ENCODE measurements at places on chromosomes 11 and 22.

- DNase-seq, result no peak
Measured at GRCh38 chr11:106088896-106089295, 11.4 kb downstream of the AASDHPPT start.

DNA sequence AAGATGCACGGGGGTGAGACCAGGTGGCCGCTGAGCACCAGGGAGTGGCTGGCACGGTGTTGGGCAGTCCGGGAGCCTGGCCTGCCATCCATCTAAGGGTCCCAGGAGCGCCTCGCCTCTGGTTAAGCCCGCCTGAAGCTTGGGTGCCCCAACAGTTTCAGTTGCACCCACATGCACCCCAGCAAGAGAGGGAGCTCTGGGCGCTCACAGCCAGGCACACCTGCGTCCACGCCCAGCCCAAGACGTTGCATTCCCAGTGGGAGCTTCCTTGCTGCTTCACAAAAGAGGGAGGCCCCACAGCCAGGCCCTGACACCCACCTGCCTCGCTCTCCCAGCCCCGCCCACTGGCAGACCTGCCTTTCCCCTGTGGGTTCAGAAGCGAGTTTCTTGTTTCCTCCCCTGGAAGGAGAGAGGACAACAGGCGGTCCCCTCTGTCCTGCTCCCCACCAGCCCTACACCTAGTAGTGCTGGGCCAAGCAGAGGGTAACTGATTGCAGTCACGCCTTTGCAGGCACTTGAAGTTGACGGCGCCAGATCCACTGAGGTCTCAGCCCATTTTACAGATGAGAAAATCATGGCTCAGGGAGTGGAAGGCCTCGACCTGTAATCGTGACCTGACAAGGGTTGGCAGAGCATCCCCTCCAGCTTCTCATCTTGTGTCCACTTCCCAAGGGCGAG is 35.4 kb downstream of the OSBPL5 start:
- no peak for DNase-seq

DNA sequence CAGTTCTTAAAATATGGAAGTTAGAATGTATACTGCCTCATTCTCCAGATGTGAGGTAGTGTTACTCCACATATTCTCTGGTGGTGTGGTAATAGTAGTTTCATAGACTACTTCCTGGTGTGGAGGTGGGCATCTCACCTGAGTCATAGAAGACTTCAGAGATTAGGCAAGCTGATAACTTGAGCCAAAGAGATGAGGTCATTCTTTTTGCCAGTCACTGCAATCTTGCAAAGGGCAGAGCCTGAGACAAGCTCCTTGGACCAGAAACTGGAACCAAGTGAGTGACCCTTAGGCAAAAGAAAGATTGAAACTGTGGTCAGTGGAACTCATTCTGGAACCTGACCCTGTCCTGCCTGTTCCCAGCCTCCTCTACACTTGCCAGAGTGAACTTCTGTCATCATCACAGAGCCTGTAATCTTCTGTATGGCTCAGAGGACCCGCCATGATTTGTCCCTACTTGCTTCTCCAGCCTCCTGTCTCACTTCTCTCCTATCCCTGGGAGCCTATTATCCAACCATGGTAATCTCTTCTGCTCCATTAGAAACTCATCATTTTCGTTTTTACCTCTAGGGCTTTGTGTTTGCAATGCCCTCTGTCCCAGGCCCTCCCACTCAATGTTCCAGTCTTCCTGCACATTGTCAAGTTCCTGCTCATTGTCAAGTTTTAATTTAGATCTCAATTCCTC is 10.6 kb upstream of the CCDC83 start:
- DNase-seq, result no peak

- DNase-seq, result no peak
Measured at GRCh38 chr11:75453916-75454655, 21.1 kb upstream of the KLHL35 start.

GRCh38 chr11:85164743-85165142 is 462.4 kb downstream of the DLG2 start:
- DNase-seq, result no peak

DNA sequence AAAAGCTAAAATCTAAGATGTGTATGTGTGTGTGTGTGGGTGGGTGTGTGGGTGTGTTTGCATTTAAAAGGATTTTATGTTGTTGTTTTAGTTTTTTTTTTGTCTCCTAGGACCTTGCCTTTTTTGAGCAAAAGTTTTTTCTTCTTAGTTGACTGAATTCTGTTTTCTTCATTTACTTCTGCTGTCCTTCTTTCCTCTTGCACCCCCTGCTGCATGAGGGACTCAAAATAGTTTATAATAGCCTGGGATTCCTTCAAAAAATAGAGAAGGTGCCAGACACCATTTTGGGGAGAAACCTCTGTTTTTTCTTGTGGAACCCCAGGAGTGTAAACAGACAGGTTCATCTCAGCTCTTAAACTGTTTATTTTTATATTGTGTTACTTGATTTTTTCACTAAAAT is 817.7 kb downstream of the TBC1D22A start:
- DNase-seq, result no peak

DNA sequence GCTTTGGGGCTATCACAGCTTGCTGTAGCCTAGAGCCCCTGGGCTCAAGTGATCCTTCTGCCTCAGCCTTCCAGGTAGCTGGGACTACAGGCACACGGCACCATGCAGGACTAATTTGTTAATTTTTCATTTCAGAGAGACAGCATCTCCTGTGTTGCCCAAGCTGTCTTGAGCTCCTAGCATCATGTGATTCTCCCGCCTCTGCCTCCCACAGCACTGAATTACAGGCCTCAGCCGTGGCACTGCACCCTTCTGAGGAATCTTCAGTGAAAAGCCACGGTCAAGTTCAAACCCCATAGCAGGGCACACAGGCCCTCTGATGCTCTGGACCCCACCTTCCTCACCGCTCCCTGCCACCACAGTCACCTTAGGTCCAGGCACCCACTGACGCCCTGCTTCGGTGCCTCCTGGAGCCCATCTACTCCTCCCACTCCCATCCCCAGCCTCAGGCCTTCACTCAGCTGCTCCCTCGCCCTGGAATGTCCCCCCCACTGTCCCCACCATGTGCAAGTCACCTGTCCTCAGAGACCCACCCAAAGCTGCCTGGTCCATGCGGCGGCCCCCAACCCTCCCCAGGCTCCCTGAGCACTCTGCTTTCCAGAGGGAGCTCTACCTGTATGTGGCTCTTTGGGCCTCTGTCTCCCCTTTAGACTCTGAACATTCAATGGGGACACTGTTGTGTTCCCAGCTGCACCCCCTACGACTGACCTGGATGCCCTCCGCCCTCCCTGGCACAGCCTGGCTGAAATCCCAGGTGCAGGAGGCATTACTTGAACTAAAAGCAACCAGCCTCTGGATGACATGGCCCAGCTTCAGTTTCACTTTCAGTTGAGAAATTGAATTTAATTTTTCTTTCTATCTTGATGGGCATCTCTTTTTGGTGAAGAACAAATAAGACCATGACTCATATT is 1.6 kb downstream of the APOL2 start:
- no peak for DNase-seq

DNA sequence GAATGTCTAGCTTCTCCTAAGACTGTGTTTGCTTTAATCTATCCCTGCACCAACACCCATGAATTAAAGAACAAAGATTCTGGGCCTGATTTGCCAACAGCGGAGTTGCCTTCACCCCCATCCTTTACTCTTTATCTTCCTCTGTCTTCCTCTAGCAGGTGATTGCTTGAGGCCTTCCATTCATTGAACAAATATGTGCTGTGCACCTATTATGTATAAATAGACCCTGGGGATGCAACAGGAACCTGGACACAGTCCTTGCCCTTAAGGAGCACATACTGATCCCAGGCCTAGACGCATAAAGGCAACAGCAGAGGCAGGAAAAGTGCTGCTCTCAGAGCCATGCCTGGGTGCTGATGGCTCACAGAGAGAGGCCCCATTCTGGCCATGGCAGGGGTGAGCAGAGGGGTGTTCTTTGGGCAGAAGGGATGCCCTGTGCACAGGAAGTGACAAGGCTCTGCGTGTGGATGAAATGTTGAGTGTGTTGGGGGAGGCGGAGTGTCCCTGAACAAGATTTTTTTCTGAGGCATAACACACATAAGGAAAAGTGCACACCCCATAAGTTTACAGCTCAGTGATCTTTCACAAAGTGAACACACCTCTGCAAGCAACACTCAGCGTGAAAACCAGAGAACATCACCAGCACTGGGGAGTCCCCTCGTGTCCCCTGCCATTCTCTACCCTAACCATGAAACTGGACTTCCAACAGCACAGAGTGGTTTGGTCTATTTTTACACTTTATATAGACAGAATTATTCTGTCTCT is 145.9 kb downstream of the GRIK4 start:
- no peak for DNase-seq

GRCh38 chr11:35322318-35322979 is 96.9 kb downstream of the SLC1A2 start:
- DNase-seq, result no peak

DNA sequence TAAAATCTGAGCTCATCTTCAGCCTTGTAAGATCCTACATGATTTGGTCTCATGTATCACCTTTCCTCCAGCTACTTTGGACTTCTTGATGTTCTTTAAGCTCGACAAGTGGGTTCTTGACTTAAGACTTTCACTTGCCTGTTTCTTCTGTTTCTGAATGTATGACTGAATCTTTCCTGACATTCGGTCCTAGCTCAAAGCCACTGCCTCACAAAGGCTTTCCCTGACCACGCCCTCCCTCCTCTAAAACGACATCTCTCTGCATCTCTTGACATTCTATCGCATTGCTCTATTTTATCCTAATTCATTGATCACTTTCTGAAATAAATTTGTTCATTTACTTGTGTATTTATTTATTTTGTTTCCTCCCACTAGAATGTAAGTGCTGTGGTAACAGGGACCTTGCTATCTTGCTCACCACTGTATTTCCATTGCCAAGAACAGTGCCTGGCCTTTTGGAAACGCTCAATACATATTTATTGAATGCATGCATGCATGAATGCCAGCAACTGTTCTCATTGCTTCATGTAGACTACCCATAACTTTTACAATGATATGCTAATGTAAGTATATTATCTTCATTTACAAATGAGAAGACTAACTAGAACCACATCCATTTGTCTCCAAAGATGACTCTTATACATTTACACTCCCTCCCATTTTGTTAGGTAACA is 43.0 kb downstream of the LMO2 start:
- no peak for DNase-seq

- no peak for DNase-seq
Measured at GRCh38 chr11:60363542-60364470, 14.5 kb upstream of the MS4A7 start.

- no peak for DNase-seq
Measured at GRCh38 chr11:105641433-105641832, 31.6 kb downstream of the GRIA4 start.

DNA sequence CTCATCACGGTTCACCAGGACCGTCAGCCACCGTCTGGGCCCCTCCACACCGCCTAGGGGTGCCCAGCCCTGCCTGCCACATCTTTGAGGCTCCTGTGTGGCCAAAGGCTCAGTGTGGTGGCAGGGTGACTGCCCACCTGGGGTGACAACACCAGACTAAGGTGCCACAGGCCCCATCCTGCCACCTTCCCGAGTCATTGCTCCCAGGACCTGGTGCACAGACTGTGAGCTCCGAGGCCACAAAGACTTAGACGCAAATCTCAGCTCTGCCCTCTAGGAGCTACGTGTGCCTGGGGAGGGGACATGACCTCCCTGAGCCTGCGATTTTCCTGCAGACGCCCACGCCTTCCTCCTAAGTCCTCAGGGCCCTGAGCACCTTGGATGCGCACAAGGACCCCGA is 36.5 kb downstream of the KIAA0930 start:
- no peak for DNase-seq

GRCh38 chr11:102006835-102007566 is 40.2 kb upstream of the CFAP300 start:
- no peak for DNase-seq

DNA sequence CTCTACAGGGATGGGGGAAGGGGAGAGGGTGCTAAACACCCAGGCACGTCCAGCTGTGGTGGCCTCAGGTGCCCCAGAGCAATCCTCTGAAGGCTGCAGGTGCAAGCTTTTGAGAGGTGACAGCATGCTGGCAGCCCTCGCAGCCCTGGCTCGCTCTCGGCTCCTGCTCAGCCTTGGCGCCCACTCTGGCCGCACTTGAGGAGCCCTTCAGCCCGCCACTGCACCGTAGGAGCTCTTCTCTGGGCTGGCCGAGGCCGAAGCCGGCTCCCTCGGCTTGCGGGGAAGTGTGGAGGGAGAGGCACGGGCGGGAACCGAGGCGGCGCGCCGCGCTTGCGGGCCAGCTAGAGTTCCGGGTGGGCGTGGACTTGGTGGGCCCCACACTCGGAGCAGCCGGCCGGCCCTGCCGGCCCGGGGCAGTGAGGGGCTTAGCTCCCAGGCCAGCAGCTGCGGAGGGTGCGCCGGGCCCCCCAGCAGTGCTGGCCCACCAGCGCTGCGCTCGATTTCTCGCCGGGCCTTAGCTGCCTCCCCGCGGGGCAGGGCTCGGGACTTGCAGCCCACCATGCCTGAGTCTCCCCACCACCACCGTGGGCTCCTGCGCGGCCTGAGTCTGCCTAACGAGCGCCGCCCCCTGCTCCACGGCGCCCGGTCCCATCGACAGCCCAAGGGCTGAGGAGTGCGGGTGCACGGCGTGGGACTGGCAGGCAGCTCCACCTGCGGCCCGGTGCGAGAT is 112.1 kb downstream of the TRIM29 start:
- DNase-seq, result no peak

DNA sequence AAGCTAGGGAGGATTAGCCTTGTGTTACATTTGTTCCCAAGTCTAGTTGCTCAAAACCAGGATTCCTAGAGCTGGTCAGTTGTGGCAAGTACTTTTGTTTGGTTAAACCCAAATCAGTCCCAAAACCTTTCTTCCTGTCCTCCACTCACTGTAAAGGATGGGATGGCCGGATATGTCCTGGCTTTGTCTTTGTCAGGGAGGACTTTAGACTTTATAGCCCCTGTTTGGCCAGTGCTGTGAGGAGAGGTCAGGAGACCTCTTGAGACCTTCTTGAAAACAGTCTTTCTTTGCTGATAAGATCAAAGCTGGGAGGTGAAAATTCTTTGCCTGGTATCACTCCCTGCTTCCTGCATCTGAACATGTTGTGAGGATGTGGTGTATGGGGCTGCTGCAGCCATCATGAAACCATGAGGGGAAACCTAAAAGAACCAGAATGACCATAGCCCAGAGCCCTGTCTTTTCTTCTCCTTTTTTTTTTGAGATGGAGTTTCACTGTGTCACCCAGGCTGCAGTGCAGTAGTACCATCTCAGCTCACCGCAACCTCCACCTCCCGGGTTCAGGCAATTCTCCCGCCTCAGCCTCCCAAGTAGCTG is 43.6 kb upstream of the FTH1 start:
- DNase-seq, result no peak
